GM18507 (cell line): ENCODE measurements at places on chromosomes 1 and 21.

GRCh38 chr1:30195424-30196134 lies 527.8 kb downstream of the MATN1 start:
- DNase-seq, result no peak

DNA sequence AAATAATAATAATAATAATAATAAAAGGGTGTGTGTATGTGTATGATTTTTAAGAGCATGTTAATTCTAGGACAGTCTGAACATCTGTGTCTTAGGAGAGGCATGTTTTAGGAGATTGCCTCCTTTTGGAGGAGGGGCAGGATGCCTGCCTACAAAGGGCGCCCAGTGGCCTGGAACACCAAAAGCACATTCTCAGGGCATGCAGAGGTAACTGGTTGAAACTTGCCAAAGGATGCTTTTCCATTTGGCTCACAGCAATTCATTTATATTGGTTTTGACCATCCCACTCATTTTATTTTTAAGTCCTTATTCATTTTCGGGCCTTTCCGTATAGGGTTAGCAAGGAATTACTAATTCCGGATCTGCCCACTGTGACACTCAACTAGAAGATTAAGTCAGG lies 21.1 kb upstream of the LAMC2 start:
- no peak for DNase-seq

GRCh38 chr1:167987174-167987573 lies 50.3 kb upstream of the MPC2 start:
- DNase-seq, result no peak

DNA sequence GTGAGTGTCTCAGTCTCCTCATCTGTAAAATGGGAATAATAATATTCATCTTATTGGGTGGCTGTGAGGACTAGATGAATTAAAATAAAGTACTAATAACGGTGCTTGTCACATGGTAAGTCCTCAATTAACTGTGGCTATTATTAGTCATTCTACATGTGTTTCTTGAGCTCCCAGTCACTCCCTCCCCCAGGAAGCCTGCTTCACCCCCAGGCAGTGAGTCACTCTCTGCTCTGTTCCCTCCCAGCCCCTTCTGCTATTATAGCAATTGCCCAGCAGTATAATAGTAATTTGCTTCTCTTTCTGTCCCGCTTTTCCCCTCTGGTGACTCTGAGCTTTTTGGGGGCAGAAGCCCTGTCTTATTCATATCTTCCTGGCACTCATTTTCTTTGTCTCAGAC lies 102.0 kb downstream of the BEND5 start:
- DNase-seq, result no peak

DNA sequence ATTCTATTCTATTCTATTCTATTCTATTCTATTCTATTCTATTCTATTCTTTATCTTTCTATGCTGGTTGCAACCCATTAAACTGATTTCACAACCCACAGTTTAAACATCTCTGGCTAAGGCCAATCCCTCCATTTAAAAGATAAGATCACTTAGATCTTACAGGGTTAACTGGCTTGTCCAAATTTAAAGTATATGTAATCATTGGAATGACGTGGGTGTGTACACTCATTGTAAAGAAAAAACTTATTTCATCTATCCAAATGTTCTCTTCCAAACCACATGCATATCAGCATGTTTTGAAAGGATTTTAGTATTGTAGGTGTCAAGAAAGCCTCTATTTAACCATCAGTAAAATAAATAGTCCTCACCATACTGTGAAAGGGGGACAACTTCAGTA lies 299.6 kb upstream of the RUNX1 start:
- DNase-seq, result no peak

DNA sequence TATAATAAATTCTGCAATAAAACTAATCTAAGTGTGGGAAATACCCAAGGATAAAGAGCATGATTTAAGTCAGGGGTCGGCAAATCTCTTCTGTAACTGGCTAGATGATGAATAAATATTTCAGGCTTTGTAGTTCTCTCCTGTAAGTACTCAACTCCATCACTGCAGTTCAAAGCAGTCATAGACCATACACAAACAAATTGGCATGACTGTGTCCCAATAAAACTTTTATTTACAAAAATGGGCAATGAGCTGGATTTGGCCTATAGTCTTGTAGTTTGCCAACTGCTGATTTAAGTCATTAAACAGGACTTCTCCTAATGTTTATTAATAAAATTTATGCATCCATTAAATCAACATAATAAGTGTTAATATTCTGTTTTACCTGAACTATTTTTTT lies 49.4 kb downstream of the EDEM3 start:
- no peak for DNase-seq

GRCh38 chr1:65942476-65942875 lies 149.8 kb downstream of the PDE4B start:
- DNase-seq, result no peak
